Activated T-cell treated with anti-CD3 and anti-CD28 coated beads, Interleukin-2, amount 50 U/mL, for 72 hours (primary cell): ENCODE measurements at places on chromosomes 4 and X. TPM values are rescaled to one million over a fixed set of nuclear protein-coding genes. Genes with fewer than 3 reads are reported as not detected.

GRCh38 chr4:111718763-111719559, 426.3 kb upstream of the FAM241A start:
- H3K4me3 ChIP-seq = no peak overlapping the region
- no peaks in the 10 kb centered on the region for H3K27me3 ChIP-seq
- H3K36me3 ChIP-seq = no peaks in the 10 kb centered on the region
- no peak for DNase-seq
- no peaks in the 10 kb centered on the region for H3K4me1 ChIP-seq
- no peak overlapping the region for H3K27ac ChIP-seq

DNA sequence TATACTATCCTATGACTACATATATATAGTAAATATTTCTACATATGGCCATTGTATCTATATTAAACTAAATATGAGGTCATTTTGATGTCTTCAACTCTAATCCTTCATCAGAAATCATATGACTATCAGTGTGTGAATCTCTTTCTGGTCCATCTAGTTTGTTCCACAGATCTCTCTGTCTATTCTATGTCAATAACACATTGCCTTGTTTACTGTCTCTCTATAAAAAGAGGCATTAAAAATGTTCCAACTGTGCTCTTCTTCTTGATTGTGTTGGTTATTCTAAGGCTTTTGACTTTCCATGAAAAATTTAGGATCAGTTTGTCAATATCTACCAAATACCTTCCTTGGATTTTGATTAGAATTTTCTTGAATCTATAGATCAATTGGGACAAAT, 338.3 kb upstream of the FSTL5 start:
- no peak for DNase-seq
- no peaks in the 10 kb centered on the region for H3K4me1 ChIP-seq
- no peak overlapping the region for H3K4me3 ChIP-seq
- H3K27ac ChIP-seq = no peak overlapping the region
- H3K27me3 ChIP-seq = no peaks in the 10 kb centered on the region

GRCh38 chr4:72858328-72858727, 211.2 kb downstream of the COX18 start:
- no peak overlapping the region for H3K27ac ChIP-seq
- H3K27me3 ChIP-seq = no peaks in the 10 kb centered on the region
- no peaks in the 10 kb centered on the region for H3K4me1 ChIP-seq
- H3K36me3 ChIP-seq = no peaks in the 10 kb centered on the region
- H3K4me3 ChIP-seq = no peak overlapping the region

GRCh38 chrX:44723426-44723825, 120.4 kb upstream of the DUSP21 start:
- peaks cover 18% of the 10 kb centered on the region for H3K27me3 ChIP-seq
- H3K4me1 ChIP-seq = no peaks in the 10 kb centered on the region
- H3K27ac ChIP-seq = no peak overlapping the region

GRCh38 chr4:160319221-160319867, 1216.5 kb downstream of the RAPGEF2 start:
- no peaks in the 10 kb centered on the region for H3K4me1 ChIP-seq
- no peaks in the 10 kb centered on the region for H3K27me3 ChIP-seq
- no peak for DNase-seq
- no peak overlapping the region for H3K27ac ChIP-seq
- H3K4me3 ChIP-seq = no peak overlapping the region

DNA sequence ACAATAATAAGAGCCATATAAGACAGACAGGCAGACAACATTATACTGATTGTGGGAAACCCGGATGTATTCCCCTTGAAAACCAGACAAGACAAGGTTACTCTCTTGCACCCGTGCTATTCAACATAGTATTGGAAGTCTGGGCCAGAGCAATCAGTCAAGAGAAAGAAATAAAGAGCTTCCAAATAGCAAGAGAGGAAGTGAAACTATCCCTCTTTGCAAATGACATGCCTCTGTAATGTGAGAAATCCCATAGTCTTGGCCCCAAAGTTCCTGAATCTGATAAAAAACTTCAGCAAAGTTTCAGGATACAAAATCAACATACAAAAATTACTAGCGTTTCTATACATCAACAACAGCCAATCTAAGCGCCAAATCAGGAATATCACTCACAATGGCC, 102.1 kb downstream of the DCAF12L2 start:
- DNase-seq = no peak
- no peaks in the 10 kb centered on the region for H3K27me3 ChIP-seq
- no peaks in the 10 kb centered on the region for H3K36me3 ChIP-seq

- peaks cover 12% of the 10 kb centered on the region for H3K4me1 ChIP-seq
- no peak overlapping the region for H3K4me3 ChIP-seq
- no peak overlapping the region for H3K27ac ChIP-seq
- no peaks in the 10 kb centered on the region for H3K27me3 ChIP-seq
- peak; percentile 16 for DNase-seq
- peaks cover 29% of the 10 kb centered on the region for H3K36me3 ChIP-seq
Observed at GRCh38 chrX:16839852-16840460, 30.2 kb downstream of the RBBP7 start.

The CXCL11 gene
- total RNA-seq = not detected

The CFI gene
- 0.81 TPM for total RNA-seq

The C4orf54 gene
- total RNA-seq = not detected

The GRPR gene
- not detected for total RNA-seq
